ENCODE measurements at places on chromosomes 7 and 10. TPM values are rescaled to one million over a fixed set of nuclear protein-coding genes. Genes with fewer than 3 reads are reported as not detected.

- DNase-seq = no peak
Observed at GRCh38 chr7:134476044-134476443, 17.1 kb upstream of the AKR1B1 start.

FRAT1 gene
- 25.5 TPM for total RNA-seq

PDE1C gene
- not detected for total RNA-seq

GRCh38 chr7:144941127-144941526 lies 105.3 kb upstream of the TPK1 start:
- DNase-seq = no peak

GRCh38 chr10:103990121-103990520 lies 23.2 kb downstream of the SLK start:
- no peak for DNase-seq

DNA sequence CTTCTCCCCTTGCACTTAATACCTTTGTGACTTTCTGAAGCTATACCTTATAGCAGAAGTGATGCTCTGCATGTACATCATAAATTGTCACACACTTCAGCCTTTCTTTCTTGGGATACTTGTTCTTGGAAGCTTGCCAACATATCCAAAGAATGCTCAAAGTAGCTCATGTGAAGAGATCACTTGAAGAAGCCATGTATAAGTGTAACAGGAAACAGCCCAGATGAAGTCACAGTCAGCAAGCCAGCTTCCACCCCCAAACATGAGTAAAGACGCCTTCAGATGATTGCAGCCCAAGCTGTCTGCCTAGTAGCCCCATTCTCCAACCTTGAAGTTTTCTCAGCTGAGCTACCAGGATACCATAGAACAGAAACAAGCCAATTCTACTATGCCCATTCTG lies 50.9 kb downstream of the DGKB start:
- DNase-seq = no peak

LRRN3 gene
- total RNA-seq = 106 TPM

GRCh38 chr7:130845581-130846085 lies 111.6 kb upstream of the KLF14 start:
- DNase-seq = no peak

GIMAP7 gene
- total RNA-seq = 430 TPM

DNA sequence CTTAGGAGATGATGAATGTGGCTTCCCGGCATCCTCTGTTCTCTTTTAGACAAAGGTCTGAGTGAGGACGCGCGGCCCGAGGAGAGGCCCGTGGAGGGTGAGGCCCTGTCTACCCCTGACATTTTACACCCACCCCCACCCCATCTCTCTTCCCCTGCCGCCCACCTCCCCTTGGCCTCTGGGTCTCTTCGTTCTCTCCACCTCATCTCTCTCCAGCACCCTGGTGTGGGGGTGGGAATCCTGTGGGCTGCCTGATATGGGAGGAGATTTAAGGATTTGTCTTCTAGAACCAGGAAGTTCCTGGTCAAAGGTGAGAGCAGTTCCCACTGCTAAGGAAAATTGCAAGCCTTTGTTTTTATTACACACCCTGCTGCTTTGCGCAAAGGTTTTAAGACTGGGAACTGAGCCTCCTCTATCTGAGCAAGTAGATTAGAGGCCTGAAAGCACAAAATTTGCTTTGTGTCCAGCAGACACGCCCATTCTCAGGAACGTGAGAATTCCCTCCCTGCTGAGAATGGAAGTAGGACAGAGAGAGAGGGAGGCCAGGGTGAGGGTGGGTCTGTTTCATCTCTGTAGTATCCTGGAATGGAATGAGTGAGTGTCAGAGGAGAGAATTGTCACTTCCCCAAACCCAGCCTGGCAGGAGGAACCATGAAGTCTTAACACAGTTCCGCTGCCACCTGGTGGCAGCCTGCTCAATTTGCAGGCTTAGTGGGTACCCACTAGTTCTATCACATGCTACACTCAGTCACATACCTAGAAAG lies 91.2 kb downstream of the GTF2IRD1 start:
- DNase-seq = no peak

DNA sequence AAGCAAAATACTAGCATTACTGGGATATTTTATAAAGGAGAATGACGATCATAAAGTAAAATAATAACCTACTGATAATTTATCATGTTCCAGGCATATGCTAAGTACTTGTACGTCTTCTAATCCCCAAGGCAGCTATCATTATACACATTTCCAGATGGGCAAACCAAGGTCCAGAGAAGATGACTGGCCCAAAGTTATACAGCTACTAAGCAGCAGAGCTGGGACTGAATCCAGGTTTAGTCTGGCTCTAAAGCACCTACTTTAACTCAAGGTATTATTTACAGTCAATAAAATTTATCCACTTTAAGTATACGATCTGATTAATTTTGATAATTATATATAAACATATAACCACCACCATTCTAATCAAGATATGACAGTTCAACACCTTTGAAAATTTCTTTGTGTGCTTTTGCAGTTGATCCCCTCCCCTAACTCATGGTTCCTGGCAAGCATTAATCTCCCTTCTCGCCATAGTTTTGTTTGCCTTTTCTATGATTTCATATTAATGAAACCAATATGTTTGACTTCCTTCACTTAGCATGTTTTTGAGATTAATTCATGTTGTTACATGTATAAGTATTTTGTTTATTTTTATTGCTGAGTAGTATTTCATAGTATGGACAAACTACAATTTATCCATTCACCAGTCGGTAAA lies 126.7 kb downstream of the CPEB3 start:
- no peak for DNase-seq

CYP26C1 gene
- 0.40 TPM for total RNA-seq

CEP55 gene
- 0.49 TPM for total RNA-seq

OR13A1 gene
- 0.19 TPM for total RNA-seq

DNA sequence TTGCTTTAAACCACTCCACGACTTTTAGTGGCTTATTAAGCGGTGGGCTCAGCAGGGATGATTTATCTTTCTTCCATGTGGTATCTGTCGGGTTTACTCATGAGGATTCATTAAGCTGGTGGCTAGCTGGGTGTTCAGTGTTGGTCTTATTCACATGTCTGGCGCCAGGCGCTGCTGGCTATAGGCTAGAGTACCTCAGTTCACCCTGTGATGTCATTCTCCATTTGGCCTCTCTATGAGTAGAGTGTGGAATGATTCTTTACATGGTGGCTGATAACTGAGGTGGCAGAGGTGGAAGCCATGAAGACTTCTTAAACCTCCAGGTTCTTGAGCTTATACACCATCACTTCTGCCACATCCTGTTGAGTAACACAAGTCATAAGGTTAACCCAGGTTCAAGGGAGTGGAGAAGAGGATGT lies 115.4 kb downstream of the MLLT10 start:
- DNase-seq = no peak

SFTPD gene
- not detected for total RNA-seq

SPDYE8 gene
- not detected for total RNA-seq
